ENCODE measurements at places on chromosomes 16 and 17.

DNA sequence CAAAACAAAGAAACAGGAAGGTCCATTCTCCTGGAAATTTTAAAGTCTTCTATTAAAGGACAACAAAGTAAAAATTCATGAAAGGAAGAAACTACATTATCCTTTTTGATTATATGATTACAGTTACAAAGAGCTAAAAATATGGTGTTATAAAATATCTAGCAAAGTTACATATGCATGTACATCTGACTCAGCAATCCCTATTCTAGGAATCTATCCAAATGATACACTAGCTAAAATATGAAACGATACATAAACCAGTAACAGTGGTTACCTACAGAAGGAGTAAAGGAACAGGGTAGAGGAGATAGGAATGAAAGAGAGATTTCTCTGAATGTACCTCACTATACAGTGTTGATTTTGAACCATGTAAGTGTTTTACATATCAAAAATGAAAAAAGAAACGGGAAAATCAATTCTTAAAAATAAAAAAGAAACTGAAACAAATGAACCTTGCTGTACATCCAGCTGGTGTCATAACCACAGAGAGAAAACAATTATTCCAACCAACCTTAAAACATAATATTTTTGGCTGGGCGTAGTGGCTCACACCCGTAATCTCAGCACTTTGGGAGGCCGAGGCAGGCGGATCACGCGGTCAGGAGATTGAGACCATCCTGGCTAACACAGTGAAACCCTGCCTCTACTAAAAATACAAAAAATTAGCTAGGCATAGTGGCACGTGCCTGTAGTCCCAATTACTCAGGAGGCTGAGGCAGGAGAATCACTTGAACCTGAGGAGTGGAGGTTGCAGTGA lies 41.4 kb downstream of the HYDIN start:
- DNase-seq, result no peak

DNA sequence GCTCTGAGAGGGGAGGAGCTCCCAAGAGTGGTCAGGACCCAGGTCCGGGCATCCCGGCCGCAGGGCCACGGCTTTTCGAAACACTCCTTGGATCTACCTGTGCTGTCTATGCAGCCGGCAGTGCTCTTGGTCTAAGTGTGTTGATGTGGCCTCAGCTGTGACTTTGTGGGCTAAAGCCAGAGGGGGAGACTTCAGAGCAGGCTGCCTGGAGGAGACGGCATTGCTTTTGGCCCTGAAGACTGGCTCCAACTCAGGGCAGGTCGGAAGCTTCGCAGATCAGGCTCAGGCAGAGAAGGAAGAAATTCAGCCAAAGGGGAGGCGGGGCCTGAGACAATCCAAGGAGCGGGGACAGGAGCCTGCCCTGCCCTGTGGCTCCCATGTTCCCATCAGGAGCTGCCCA lies 31.4 kb downstream of the PIEZO1 start:
- no peak for DNase-seq

DNA sequence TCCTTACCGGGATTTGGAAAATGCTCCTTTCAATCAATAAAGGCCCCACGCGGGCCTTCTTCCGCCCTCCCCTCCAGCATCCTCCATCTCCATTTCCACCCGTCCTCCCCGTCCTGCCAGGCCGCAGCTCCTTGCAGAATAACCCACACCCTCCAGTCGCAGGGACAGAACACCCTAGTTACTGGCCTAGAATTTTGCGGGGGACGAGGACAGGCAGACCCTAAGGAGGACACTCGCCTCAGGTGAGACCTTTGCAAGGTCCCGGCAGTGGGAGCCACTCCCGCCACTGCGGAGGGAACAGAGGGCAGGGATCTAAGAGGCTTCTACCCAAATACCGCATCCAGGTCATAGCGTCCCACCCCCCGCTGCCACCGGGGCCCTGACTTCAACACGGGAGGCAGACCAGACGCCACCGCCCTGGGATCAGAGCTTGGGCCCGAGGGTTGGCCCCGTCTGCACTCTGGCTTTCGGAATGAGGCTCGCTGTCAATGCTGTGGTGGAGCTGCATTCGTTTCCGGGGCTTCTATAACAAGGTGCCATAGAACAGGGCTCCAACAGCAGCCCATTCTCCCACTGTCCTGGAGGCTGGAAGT lies 26.8 kb downstream of the SLC25A10 start:
- DNase-seq, result no peak

GRCh38 chr16:16805809-16806208 lies 426.9 kb downstream of the NPIPA7 start:
- DNase-seq, result no peak

DNA sequence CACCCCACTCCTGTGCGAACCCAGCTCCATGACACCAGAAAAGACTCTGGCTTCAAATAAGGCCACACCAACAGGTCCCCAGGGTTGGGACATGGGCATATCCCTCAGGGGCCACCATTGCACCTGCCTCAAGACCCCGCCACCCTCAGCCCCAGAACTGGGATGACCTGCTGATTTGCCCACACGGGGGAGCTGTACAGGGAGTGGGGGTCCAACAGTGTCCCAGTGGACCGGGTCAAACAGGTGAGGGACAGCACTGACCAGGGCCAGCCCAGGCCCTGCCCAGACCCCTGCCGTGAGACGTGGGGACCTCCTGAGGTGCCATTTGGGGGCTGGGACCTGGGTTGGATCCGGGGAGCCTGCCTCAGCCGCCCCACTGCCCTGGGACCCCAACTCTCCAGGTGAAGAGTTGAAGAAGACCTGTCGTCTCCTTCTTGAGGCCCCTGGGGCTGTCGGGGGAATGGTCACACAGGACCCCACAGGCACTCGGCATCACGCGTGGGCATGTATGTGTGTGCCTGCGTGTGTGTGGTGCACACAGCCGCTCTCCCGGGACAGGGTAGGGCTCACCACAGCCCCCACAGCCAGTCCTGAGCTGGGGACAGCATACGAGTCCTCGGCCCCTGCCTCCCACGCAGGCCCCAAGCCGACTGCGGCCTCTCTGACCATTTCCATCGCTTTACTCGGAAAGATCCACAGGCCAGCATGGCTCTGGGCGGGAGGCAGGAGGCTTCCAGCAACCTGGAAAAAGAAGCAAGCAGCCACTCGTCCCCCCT lies 34.2 kb upstream of the ZNF469 start:
- DNase-seq, result no peak

- no peak for DNase-seq
These were observed 8.1 kb upstream of the EPX start for GRCh38 chr17:58184308-58184985.

DNA sequence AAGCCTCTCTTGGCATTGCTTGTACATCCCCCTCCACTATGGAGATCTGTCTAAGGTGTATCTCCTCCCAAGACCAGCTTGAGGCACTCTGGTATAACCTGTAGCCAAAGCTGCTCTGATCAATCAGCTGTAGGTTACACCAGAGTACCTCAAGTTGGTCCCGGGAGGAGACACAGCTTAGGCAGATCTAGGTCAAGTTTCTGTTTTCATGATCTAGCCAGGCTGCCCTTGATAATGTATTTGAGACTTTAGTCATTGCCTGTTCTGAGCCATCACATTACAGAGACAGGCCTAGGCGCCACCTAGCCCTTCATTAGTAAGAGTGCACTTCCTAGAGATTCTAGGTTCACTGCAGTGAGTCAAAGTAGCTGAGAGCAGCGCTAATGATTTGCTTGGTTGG lies 31.4 kb downstream of the ASGR1 start:
- DNase-seq, result no peak

- DNase-seq, result no peak
These were observed 107.9 kb upstream of the ZNF469 start for GRCh38 chr16:88274847-88275246.

DNA sequence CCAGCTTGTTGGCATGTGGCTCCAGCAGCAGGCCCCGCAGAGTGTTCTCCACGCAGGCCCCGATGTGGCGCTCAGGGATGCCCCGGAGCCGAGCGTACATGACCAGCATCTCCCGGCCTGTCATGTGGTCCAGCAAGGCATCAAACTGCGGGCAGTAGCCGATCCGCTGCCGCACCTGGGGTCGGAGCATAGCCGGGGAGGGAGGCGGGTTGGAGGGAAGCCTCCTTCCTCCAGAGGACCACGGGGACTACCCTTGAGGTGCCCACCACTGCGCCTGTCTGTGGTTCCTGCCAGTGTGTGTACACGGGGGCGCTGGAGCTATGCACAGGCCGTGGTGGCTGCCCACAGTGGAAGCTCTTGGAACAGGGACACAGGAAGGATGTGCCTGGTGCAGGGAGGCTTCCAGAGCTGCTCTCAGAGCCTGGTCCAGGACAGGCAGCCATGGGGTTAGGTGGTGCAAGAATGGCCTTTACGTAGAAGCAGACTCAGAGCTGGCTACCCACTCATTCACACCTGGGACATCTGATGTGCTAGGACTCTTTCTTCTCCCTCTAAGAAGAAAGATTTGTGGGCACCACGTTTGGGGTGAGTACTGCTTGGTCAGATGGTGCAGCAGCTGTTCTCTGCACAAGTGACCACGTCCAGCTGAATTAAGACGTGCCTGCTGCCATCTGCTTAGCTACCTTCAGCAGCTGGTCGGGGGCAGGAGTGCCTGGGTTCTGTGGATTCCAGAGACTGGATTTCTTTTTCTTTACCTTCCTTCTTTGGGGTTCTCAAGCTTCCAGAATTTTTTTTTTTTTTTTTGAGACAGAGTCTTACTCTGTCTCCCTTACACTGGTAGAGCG lies 11.3 kb upstream of the RNPS1 start:
- no peak for DNase-seq

GRCh38 chr17:50868602-50869001 lies 2.4 kb upstream of the TOB1 start:
- no peak for DNase-seq

DNA sequence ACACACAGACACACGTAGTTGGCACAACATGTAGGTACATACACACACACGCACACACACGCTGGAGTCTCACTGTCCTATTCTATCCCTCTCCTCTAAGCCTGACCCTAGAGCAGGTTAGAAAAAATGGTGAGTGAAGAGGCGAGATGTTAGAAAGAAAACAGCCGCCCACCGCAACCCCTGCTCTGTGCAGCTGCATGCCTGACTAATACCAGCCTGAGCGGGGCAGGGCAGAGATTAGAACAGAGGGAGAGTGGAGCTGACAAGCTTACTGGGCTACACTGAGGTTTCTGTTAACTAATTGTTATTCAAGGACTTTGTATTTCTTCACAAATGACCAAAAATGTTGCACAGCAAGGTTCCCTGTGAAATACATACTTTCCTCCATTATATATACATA lies 59.8 kb downstream of the AMFR start:
- no peak for DNase-seq

DNA sequence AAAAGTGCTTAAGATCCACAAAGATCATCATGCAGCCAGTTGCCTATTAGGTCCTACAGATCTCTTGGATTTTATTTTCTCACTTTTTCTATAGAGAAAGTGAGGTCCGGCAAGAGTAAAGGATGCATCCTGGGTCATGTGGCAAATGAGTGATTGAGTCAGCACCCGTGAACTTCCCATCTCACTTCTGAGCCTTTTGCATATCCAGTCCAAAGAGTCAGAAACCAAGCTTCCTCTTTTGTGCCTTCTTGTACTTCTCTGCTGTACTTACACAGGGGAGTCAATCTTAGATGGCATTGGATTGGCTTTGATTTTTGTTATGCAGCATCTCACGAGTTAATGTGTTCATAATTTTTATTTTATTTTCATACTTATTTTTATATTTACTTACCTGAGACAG lies 114.2 kb upstream of the IRX5 start:
- DNase-seq, result no peak

DNA sequence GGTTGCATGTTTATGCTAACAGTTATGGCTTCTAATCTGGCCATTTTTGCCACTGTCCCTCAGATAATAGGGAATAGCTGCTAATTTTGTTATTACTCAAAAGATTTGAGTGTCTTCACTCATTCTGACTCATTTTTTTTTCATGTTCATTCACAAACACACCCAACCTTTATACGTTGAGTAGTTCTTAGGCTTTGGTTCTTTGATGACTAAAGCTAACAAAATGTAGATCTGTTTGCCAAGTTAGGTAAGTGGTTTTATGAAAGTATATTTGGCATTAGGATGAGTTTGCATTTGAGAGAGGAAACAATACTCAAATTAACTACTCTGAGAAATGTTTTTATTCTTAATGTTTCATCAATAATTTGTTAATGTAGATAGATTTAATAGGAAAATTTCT lies 3.6 kb downstream of the MAP2K4 start:
- DNase-seq, result no peak

GRCh38 chr16:3879258-3879886 lies 1.1 kb downstream of the CREBBP start:
- peak; percentile 43 for DNase-seq

GRCh38 chr16:72182976-72183375 lies 11.0 kb upstream of the PMFBP1 start:
- no peak for DNase-seq

DNA sequence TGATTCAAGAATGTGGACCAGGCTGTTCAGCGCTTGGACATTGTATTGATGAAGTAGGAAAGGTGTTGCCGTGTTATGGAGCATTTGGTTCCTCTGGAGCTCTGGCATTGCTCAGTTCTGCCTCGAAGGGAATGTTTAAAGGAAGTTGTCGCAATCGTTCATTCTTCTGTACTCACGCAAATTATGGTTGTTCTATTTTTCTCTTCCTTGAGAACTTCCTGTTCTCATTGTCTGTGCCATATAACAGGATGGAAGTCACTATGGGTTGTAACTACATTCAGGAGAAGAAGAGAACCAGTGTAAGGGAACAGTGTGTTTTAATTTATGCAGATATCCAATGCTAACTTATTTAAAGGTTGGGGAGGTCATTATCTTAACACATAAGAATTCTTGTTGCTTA lies 13.0 kb downstream of the PCTP start:
- no peak for DNase-seq

- peak; percentile 48 for DNase-seq
These were observed 755 bp upstream of the TUFM start for GRCh38 chr16:28846933-28847273.

DNA sequence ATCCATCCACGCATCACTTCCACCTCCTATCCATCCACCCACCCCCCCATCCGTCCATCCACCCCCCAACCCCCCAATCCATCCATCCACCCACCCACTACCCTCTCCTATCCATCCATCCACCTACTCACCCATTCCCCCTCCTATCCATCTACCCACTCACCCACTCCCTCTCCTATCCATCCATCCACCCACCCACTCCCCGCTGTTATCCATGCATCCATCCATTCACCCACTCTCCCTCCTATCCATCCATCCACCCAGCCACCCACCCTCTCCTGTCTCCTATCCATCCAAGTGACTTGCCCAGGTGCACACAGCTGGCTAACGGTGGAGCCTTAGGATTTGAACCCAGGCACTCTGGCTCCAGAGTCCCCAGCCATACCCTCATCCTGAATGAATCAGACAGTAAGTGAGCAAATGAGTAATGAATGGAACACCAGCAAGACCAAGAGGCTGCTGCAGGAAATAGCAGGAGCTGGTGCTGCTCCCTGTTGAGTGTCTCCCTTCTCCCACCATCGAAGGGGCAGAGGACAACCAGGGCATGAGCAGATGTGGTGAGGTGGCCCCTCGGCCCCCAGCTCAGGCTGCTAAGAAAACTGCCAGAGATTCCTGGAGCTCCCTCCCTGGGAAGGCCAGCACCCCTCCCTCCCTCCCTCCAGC lies 62.5 kb downstream of the LITAF start:
- no peak for DNase-seq

Data from stimulated activated CD8-positive, alpha-beta memory T cell treated with anti-CD3 and anti-CD28 coated beads, Interleukin-4, amount 100 ng/mL, for 48 hours (primary cell).